ENCODE measurements at places on chromosomes 3 and 15.

DNA sequence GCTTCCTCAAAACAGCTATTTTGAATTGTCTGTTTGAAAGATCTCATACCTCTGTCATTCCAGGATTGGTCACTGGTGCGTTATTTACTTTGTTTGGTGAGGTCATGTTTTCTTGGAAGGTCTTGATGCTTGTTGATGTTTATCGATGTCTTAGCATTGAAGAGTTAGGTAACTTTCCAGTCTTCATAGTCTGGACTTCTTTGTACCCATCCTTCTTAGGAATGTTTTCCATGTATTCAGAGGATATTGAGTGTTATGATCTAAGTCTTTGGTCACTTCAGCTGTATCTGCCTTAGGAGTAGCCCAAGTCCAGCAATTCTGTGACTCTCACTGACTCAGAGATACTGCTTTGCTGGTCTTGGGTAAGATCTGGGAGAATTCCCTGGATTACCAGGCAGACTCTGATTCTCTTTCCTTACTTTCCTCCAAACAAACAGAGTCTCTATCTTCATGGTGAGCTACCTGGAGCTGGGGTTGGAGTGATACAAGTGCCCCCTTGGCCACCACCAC, 398.6 kb downstream of the ZIC4 start:
- no peak for DNase-seq

GRCh38 chr15:83208367-83208661, 691 bp upstream of the HDGFL3 start:
- DNase-seq: no peak

DNA sequence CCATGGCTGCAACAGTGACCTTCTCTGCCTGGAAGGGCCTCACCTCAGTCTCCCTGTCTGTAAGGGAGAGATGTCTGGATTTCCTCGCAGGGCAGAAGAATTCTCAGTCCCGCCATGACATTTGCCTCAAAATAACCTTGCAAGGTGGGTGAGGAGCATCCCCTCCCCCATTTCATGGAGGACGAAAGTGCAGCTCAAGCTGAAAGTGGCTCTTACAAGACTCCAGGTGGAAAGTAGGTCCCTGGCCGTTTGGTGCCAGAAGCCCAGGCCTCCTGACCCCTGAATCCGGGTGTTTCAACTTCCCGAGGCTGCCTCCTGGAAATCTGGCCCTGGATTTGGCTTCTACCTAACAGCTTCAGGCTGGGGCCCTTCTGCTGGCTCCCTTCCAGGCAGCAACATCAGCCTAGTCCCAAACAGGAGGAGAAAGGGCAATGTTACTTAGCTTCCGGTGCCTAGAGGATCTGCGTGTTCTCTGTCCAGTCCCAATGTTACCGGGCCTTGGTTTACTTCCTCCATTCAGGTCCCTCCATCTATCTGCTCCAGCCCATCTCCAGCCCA, 769 bp upstream of the CSPG4 start:
- no peak for DNase-seq

DNA sequence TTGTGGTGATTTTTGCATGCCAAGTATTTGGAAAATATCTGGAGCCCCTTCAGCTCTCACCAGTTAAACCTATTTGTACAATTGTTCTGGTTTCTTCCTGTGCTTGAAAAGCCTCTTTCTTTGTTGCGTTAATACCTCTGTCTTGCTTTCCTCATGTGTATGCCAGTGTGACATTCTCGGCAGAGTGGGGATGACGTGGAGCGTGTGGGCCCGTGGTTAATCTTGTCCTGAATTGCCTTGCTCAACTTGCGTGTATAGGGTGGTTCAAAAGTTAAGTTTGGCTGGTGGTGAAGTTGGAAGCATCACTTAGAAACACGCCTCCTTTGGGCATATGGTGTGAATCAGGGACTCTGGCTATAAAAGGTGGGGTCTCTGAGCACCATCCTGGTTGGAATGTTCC, 67.1 kb downstream of the IGF1R start:
- no peak for DNase-seq

GRCh38 chr15:92687195-92687602, 31.6 kb upstream of the FAM174B start:
- DNase-seq: no peak

DNA sequence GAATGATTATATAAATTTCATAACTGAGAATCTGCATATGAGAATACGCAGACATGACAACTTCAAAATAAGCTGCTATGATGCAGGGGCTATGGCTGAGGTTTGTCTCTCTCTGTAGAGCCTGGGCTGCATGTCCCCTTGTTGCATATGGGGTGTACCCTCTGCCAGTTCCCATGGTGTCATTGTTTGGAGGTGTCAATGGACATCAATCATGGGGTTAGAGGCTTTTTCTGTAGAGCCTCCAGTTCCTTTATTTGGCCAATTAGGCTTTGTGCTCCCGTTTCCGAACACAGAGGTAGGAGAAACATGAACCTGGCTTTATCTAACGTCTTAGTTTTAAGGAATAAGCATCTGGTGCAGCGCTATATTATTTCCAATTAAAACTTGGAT, 77.3 kb upstream of the RARB start:
- DNase-seq: no peak

DNA sequence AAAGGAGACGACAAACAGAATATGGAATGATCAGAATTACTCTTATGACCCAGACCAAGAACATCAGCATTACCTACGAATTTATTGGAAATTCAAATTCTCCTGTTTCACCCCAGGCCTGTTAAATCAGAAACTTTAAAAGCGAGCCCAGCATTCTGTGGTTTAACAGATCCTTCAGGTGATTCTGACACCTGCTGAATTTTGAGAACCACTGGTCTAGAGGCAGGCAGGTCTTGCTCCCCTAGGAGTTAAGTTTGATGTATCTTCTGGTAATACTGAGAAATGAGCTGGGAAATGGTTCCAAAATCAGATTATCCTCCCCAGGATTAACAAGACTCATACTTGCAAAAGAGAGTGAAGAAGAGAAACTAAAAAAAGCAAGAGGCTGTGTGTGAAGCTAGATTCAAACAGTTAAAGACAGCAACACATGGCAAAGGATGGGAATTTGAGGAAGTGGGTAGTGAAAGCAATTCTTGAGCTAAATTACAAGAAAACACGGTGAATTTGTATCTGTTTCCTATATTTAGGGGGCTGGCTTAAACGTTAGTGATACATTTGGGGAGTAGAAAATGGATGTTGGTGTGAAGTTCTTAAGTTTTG, 66.0 kb downstream of the FLNB start:
- DNase-seq: no peak

GRCh38 chr15:89021224-89021623, 67.0 kb upstream of the ABHD2 start:
- DNase-seq: no peak

GRCh38 chr15:85563328-85563727, 182.9 kb downstream of the AKAP13 start:
- DNase-seq: no peak

- DNase-seq: no peak
These were observed 68.7 kb downstream of the SRGAP3 start for GRCh38 chr3:9180764-9181117.

GRCh38 chr15:40471808-40472150, 995 bp downstream of the CHST14 start:
- DNase-seq: no peak

DNA sequence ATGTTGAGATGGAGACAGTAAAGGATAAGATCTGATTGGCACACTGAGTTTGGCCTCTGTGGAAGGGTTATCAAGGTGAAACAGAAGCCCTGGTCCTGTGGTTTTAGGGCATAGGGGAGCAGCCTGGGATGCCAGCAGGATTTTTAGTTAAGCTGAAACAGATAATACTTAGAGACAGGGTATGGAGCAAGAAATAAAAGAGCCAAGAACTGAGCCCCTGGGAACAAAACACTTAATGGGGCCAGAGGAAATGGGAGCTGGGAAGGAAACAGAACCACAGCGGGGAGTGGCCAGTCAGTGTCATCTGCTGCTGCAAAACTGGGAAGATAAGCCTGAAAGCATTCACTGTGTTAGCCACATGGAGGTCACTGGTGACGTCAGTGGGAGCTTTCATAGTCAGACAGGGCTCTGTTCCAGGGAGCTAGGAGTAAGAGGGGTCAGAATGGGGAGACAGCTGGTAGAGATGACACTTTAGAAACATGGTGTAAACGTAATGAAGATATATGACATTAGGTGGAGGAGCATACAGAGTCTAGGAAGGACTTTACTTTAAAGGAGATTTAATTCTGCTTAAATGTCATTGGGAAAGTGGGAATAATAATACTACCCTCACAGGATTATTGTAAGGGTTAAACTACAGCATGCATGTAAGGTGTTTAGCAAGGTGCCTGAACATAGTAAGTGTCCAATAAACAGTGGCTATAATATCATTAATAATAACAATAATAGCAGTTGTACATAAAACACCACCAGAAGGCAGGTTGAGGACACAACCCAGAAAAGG, 172.7 kb upstream of the CTNNB1 start:
- DNase-seq: no peak

- DNase-seq: no peak
These were observed 126.6 kb upstream of the ZBED2 start for GRCh38 chr3:111721747-111722146.

DNA sequence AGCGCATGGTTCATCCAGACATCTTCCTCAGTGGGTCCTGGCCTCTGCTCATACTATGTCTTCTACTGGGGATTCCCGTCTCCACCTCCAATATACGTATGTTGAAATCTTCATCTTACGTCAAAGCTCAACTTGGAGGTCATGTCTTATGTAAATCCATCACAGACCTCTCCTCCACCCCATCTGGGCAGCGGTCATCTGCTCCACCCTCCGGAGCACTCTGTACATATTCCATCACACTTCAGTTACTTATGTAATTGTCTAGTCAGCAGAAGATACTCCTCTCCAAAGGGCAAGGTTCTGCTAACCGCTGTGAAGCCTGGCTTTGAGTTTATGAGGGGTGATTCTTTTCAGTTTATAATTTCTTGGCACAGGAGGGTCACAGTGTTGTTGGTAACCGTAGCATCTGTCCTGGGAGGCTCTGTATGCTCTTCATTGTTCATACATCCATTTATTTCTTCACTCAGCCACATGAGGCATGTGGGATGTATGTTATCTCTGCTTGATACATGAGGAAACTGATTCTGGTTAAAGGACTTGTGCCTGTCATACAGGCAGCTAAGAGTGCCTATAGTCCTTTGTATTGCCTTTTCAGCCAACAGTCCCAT, 22.1 kb downstream of the MAP2K1 start:
- DNase-seq: no peak

DNA sequence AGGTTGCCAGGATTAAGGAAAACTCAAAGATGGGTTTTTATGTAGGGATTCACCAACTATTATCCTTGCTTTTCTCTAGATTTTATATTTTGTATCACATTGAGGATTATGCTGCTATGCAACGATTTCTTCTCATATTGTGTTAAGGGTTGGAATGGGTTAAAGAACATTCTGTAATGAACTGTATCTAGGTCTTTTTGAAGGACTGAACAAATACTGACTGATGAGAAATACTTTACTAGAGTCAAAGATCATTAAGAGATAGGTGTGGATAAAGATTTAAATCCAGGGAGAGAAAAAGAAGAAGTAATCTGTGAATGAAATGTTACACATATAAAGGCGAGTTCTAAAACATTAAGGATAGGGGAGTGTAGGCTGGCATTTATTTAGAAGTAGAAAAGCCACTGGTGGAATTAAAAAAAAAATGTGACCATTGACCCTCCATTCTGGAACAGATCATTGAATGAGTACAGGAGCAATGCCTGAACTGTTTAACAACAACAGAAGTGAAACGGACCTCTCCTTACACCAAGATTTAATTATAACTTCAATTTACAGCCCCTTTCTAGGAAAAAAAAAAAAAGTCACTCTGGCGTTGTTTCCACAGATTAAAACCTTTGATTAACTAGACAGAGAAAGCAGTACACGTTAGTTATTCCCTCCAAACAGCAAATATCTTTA, 39.2 kb downstream of the PROS1 start:
- DNase-seq: no peak

GRCh38 chr3:107061466-107061865, 315.8 kb upstream of the CCDC54 start:
- no peak for DNase-seq

DNA sequence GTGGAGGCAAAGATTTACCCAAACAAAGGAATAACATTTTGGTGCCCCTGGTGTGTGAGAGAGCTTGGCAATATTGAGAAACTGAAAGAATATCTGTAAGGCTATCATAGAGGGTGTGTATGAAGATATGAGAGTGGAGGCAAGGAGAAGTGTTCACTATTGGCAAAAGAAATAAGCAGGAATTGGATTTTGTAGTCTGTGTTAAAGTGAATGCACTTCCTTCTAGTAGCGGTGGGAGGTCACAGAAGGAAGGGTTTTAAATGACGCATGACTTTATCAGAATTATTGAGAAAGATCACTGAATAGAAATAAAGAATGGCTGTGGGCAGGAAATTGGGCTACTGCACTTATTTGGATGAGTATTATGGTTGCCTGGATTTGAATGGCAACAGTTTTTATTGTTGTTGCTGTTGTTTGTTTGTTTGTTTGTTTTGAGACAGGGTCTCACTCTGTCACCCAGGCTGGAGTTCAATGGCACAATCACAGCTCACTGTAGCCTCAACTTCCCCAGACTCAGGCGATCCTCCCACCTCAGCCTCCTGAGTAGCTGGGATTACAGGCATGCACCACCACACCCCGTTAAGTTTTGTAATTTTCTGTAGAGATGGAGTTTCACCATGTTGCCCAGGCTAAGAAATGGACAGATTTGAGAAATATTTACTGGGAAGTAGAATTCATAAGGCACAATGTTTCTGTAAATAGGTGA, 16.3 kb downstream of the MME start:
- no peak for DNase-seq

GRCh38 chr3:171248426-171249111, 211.6 kb downstream of the TNIK start:
- no peak for DNase-seq

DNA sequence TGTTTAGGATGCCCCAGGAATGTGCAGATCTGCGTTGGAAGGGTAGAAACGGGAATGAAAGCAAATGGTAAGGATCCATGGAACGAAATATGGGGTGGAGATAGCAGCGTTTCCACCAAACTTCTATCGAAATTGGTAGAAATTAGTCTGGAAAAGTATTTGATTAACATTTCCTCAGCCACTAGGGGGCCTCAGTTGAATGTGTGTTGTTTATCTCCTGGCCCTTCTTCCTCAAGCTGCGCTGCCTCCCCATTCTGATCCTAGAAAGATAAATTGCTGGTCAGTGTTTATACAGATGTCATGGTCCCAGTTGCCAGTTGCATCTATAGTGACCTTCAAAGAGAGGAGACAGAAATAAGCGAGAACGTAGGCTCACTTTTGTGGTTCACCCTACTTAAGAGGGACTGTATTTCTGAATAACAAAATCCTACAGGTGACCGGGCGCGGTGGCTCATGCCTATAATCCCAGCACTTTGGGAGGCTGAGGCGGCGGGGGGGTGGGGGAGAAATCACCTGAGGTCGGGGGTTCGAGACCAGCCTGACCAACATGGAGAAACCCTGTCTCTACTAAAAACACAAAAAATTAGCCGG, 457.1 kb downstream of the SQOR start:
- DNase-seq: no peak

- DNase-seq: no peak
These were observed 157.4 kb upstream of the LRTM1 start for GRCh38 chr3:55085231-55085630.

Measured in activated CD4-positive, alpha-beta T cell treated with anti-CD3 and anti-CD28 coated beads for 4 hours (primary cell).